Psoas muscle (tissue), 8 donors: ENCODE measurements at places on chromosomes 7 and 10.

DNA sequence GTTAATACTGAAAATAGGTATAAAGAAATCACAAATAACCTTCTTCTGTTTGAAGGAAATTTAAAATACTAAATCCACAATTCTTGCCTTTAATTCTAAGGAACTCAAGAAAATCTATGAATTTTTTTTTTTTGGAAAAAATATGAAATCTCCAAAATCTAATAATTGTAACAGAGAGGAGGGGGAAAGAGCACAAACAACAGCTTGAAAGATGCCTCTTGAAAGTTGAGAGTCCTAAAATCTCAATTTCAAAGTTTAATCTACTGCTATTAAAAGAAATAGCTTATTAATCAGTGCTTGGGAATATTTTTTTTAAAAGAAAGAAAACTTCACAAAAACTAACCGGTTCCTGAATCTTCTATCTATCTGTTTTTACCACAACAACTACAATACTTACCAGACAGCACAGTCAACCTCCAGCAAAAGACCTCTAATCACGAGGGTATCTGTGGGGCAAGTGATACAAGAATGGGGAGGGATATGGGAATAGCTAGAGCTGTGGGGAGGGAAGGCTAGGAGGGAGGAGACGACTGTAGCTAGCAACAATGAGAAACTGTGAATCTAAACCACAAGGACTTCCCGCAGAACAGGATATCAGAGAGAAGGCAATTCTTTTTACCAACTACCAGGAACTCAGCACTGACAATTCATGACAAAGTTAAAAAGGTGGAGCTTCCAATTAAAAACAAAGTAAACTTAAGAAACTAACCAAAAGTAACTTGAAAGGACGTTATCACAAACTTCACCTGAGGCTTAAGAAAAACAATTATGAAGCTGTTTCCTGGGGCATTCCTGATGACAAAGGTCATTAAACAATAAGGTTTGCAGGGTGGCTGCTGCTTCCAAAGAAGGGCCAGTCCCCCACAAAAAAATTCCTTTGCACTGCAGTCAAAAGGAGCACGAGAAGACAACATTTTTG is at the start of gene USP54:
USP54 (minus strand) TSS at position 462 of the 919 bp plus-strand sequence. CDS start 15,684 bp downstream, outside the sequence.
- no peak for DNase-seq

DNA sequence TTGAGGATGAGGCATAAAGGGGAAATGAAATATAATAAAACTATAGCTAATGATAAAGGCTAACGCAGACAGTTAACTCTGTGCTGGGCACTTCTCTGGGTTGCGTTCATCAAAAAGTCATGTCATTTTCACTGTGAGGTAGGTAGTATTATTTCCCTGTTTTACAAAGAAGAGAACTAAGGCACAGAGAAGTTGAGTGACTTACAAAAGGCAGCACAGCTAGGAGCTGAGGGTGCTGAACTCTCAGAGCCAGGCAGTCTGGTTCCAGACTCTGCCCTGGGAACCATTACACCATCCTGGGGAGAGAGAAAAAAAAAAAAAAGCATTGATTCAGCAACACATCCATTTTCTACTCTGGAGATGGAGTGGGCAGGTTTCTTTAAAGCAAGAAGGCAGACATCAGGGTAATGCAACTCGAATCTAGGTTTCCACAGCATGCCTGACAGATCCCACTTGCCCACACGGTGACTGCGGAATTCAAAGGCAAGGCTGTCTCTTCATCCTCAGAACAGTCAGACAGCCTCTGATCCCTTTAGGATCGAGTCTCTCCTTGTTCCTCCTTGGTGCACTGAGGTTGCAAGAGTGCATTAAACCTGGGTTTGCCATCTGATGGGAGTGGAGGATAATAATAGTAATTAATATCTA is 40.6 kb upstream of the ECHDC3 start:
- no peak for DNase-seq

- DNase-seq = no peak
These were observed 728.6 kb upstream of the C7orf33 start for GRCh38 chr7:147861945-147862344.

DNA sequence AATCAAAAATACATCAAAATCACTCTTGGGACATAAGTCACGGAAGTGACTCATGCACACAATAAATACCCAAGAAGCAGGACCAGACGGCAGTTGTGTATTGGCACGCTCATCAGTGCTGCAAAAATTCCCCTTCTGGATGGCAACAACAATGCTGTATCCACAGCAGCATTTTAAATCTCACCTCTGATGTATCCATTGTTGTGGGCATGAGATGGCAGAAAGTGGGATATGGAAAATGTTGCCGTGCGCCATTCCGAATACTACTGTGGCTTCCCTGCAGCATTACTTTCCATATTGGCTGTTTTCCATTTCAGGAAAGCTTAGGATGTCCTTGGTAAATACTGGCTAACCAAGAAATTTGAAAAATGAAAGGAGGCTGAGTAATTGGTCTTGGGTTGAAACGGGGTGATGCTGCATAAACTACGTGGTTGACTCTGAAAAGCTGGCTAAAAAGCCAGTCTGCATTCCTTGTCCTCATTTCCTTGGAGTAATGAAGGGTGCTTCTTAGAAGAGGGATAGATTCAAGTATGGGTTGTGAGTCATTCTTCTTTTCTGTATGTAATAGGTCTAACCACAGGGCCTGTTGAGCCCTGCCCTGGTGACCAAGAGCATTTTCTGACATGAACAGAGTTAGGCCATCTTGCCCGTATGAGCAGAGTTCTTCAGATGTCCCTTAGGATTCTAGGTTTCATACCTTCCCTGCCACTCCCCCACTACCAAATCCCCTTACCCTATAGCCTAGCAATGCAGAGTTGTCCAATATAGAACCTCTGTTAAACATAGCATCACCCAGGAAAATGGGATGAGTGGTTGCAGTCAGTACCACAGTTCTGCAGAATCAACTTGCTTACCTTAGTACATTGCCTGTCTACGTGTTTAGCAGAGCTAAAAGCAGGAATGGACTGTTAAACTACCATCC is 36.3 kb upstream of the TOMM7 start:
- no peak for DNase-seq

DNA sequence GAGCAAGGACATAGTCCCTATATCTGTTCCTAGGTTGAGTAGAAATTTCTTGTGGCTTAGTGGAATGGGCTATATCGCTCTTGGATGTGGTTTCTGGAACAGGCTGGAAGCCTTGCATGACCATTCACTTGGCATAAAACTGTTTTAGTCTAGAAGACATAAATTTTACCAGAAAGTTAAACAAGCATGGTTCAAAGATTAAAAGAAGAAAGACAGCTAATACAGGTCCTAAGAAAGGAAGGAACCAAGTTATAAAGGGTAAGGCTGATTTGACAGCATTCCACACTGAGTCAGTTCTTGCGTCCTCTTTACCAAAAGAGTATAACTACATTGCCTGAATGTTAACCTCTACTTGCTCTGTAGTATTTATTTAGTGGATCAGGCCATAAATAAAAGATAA is 724.2 kb downstream of the SORCS1 start:
- no peak for DNase-seq
